T-helper 17 cell (primary cell): ENCODE measurements at places on chromosomes 4 and X.

- no peaks in the 10 kb centered on the region for H3K4me1 ChIP-seq
- H3K27ac ChIP-seq = no peak overlapping the region
- DNase-seq = no peak
- H3K36me3 ChIP-seq = no peaks in the 10 kb centered on the region
- peaks cover 42% of the 10 kb centered on the region for H3K27me3 ChIP-seq
Observed at GRCh38 chr4:102094481-102094880, 250.8 kb downstream of the SLC39A8 start.

- no peaks in the 10 kb centered on the region for H3K36me3 ChIP-seq
- DNase-seq = no peak
- no peak overlapping the region for H3K27ac ChIP-seq
- no peaks in the 10 kb centered on the region for H3K4me1 ChIP-seq
- H3K27me3 ChIP-seq = no peaks in the 10 kb centered on the region
- H3K4me3 ChIP-seq = no peak overlapping the region
Observed at GRCh38 chr4:23822181-23822580, 67.7 kb downstream of the PPARGC1A start.

DNA sequence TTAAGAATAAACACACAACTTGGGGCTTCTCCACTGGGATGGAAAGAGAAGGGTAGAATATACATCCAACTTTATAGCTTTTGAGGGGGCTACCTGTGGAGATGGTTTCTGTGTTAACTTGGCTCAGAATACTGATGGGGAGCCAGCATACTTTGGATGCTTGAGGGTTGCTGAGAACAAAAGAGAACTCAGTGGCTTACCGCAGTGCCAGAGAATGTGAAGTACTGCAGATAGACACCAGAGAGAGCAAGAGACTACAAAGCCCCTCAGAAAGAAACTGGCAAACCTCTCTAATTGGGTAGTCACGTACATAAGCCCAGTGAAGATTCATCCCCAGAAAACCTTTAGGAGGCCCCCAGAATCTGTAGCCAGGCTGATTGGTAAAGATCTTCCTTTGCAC lies 214.4 kb downstream of the DCHS2 start:
- no peak for DNase-seq
- H3K36me3 ChIP-seq = no peaks in the 10 kb centered on the region
- no peaks in the 10 kb centered on the region for H3K4me1 ChIP-seq
- no peak overlapping the region for H3K27ac ChIP-seq

DNA sequence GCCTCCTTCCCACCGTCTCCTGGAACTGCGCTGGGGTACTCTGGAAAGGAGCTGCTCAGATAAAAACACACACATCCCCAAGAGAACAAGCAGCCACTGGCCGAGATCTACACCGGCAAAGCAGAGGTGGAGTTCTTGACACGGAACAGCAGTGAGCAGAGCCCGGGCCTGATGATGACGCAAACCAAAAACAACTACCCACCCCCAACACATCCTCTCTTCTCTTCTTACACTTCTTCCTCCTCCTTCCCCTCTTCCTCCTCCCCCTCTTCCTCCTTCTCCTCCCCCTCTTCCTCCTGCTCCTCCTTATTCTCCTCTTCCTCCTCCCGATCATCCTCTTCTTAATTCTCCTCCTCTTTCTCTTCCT lies 4.6 kb downstream of the PNMA5 start:
- H3K27me3 ChIP-seq = no peaks in the 10 kb centered on the region
- peaks cover 12% of the 10 kb centered on the region for H3K4me1 ChIP-seq
- no peaks in the 10 kb centered on the region for H3K36me3 ChIP-seq
- peak overlapping the region; percentile 69 for H3K4me3 ChIP-seq
- H3K27ac ChIP-seq = peak overlapping the region; percentile 66

DNA sequence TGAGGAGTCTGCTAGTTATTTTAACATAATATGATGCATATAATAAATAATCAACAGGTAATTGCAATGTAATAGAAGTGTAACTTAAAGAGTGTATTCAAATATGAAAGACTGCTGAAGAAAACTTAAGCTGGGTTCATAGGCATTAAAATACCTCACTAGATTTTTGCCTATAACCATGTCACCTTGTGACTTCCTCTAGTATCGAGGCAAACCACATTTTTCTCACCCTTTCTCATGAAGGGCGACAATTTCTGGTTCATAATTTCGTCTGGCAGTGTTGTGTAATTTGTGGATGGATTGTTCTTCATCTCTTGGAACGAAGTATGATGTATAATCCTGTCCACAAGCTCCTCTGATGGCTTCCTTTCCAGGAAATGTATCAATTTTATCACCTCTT lies 16.0 kb downstream of the SULT1E1 start:
- H3K36me3 ChIP-seq = no peaks in the 10 kb centered on the region
- no peak overlapping the region for H3K27ac ChIP-seq
- DNase-seq = no peak
- H3K4me3 ChIP-seq = no peak overlapping the region
- no peaks in the 10 kb centered on the region for H3K4me1 ChIP-seq
- peaks cover 6% of the 10 kb centered on the region for H3K27me3 ChIP-seq
